ENCODE measurements at places on chromosomes 1 and 21. TPM values are rescaled to one million over a fixed set of nuclear protein-coding genes. Genes with fewer than 3 reads are reported as not detected.

AMY1A gene
- not detected for total RNA-seq

ATP8B2 gene
- 28.2 TPM for total RNA-seq

TAL1 gene
- not detected for total RNA-seq

HCRTR1 gene
- total RNA-seq = not detected
